RCC 7860 (cell line): ENCODE measurements at places on chromosomes 4 and X.

DNA sequence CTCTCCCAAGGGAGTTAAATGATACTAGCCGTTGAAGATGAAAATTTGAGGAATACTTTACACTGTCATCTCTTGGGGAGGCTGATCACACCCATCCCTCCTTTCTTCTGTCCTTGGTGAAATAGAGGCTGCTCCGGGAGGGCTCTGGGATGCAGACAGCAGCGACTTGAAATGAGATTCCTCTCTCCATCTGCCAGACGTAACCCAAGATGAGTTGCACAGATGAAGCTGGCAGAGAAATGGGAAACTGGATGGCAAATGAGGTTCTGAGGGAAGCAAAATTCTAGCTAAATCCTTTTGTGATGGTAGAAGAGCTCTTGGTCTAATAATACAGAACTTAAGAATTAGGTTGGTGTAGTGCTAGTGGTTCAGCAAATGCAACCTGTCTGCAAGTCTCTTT lies 201.4 kb downstream of the AASDH start:
- DNase-seq = no peak

DNA sequence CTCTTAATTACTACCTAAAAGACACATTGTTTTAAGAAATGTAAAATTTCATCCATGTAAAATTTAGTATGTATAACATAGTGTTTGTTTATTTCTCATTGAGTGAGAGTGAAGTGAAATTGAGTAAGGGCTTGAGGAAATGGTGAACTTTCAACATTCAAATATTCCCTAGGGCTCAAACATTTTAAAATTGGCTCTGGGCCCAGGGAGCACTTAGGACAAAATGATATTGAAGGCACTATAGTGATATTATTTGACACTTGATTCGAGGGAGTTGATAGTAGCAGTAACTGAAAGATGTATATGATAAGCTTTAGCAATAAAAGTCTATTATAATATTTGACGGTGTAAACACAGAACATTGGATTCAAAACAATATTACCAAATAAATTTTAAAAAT lies 1244.0 kb upstream of the TENM3 start:
- no peak for DNase-seq

DNA sequence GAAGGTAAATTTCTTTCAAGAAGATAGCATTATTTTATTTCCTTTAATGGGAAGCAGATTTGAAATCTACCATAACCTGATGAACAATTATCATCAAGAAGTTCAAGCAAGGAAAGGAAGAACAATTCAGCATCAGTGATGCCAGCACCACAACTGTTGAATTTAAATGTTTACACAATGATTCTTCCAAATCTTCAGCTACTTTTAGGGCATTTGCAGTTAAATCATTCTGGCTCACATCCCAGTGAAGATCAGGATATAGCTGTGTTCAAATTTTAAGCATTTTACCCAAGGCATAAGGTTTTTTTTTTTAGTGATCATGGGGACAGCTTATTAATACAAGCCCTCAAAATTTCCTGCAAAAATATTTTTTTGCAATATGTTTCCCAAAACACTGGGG lies 112.9 kb downstream of the SHISA3 start:
- DNase-seq = no peak

- no peak for DNase-seq
Measured at GRCh38 chrX:70046978-70047377, 2.8 kb downstream of the AWAT2 start.

DNA sequence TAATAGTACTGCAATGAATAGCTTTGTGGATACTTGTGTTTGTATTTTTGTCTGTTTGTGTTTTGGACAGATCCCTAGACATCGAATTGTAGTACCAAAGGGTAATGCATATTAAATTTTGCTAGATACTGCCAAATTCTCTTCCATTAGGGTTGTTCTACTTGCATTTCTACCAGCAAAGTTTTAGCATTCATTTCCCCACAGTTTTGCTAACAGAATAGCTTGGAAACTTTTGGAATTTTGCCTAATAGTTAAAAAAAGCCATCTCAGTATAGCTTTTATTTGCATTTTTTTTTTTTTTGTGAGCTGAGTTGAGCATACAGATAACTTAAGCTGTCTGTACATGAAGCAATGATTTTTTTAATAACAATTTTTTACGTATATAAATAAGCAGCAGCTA lies 1084.9 kb downstream of the ADGRL3 start:
- DNase-seq = no peak

- no peak for DNase-seq
Measured at GRCh38 chr4:23902222-23902804, 12.5 kb upstream of the PPARGC1A start.

- DNase-seq = peak; percentile 5
Measured at GRCh38 chr4:121380776-121381462, at the start of gene QRFPR. Gene QRFPR, minus strand, starts transcription at chr4:121381018. Its CDS starts 371 bp downstream, at chr4:121380647.

DNA sequence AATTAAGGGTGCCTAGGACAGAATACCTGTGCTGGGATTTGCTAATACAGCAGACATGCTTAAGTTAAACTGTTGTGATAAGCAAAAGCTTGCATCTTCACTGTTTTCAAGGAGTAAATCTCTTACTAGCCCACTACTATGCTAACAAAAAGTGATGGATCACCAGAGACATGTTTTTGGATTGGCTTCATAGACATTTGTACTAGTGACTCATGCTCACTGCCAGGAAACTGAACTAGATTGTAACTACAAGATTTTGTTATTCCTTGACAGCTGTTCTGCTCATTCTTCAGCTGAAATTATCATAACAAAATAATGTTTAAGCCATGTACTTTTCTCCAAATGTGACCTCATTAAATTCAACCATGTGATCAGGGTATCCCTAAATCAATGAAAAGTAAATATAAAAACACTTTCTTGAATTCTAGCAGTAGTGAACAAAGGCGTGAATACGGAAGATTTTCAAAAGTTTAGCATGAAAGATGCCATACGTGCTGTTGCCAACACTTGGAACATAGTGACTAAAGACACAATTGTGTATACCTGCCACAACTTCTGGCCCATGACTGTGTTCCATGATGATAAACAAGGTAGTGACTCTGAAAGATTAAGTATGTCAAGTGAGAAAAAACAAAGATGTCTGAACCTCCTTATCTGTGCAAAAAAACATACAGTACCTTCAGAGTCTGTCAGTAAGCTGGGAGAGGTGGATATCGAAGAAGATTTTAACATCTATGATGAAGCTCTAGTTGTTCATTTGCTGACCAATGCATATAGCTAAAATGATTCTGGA lies 154.0 kb downstream of the BTC start:
- DNase-seq = peak; percentile 24
